Stimulated activated CD4-positive, alpha-beta T cell treated with anti-CD3 and anti-CD28 coated beads, TNF-alpha, amount 100 ng/mL, for 24 hours (primary cell): ENCODE measurements at places on chromosomes 11 and 22.

GRCh38 chr11:120293038-120293800 lies 31.9 kb upstream of the TLCD5 start:
- no peak for DNase-seq

DNA sequence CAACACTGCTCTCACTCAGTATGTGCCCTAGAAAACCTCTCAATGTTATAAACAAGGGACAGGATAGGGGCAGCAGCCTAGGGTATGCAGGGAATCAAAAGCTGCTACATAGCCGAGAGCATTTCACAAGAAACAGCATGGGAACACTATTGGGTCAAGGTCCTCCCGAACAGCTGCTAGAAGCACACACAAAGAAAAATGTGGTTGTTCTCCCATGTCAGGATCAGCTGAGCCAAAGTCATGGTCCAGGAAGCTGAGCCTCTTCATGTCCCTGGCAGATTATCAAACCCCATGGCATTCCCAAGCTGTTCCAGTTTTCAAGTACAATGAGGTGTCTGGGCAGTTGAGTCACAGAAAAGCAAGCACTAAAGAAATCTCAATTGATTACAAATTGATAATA lies 21.0 kb upstream of the GDPD4 start:
- DNase-seq, result no peak

DNA sequence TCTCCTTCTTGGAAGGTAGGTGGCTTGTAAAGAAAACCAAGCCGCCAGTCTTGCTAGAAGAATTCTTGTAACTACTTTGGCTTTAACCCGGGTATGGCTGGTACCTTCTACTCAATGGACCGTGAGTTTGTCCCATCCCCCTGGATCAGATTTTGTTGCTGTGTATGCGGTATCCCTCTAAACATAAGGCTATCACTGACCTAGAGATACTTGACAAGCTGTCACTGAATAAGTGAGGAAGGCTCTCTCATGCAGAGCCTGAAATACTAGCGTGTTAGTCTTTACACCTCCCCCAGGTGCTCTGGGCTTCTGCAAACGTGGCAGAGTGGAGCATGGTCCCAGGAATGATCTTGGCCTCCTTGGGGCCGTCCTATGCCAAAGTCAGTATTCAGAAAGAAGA lies 34.5 kb downstream of the GLB1L2 start:
- DNase-seq, result no peak

- no peak for DNase-seq
Measured at GRCh38 chr11:130832566-130833425, 83.5 kb downstream of the SNX19 start.

DNA sequence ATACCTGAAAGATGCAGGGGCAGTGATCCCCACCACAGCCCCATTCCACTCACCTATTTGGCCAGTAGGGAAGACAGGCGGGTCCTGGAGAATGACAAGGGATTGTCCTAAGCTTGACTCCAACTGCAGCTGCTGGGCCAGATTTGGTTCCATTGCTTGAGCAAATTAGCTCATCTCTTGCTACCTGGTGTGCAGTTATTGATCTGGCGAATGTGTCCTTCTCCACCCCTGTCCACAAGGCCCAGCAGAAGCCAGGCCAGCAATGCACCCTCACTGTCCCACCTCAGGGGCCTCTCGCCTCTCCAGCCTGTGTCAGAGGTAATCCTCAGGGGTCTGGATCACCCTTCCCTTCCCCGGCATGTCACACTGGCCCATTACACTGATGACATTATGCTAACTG lies 23.3 kb downstream of the TSPAN32 start:
- DNase-seq, result no peak

DNA sequence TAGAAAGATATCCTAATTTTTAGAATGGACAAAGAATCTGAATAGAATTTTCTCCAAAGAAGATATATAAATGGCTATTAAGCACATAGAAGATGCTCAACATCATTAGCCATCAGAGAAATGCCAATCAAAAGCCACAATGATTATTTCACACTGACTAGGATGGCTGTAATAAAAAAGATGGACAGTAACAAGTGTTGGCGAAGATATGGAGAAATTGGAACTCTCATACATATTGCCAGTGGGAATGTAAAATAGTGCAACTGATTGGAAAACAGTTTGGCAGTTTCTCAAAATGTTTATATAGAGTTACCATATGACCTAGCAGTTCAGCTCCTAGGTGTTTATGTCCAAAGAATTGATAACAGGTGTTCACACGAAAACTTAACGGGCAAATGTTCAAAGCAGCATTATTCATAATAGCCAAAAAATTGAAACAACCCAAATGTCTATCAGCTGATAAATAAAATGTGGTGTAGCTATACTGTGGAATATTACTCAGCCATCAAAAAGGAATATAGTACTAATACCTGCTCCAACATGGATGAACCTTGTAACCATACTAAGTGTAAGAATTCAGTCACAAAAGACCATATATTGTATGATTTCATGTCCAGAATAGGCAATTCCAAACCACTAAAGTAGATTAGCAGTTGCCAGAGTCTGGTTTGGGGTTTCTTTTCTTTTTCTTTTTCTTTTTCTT lies 29.7 kb downstream of the ART5 start:
- DNase-seq, result no peak
